ENCODE measurements at places on chromosomes 2 and 18.

GRCh38 chr2:221562226-221562625 lies 9.9 kb downstream of the EPHA4 start:
- DNase-seq: no peak

DNA sequence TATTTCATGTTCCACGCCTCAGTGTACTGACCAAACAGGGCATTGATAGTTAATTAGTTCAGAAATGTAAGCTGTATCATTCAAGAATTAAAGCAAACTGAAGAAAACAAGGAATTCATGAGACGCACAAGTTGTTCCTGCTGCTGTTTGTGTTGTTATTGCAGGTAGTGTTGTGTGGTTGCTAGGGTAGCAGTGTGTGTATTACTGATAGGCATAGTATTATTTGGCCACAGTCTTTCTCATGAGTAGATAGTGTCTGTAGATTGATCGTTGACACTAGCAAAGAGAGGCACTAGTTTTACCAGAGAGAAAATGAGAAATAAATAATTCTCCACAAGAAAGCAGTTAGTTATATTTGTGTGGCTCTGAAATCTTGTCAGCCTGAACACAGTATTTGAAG lies 548.6 kb downstream of the LRP1B start:
- no peak for DNase-seq

- DNase-seq: no peak
These were observed 541.2 kb upstream of the POU3F3 start for GRCh38 chr2:104312684-104313083.

DNA sequence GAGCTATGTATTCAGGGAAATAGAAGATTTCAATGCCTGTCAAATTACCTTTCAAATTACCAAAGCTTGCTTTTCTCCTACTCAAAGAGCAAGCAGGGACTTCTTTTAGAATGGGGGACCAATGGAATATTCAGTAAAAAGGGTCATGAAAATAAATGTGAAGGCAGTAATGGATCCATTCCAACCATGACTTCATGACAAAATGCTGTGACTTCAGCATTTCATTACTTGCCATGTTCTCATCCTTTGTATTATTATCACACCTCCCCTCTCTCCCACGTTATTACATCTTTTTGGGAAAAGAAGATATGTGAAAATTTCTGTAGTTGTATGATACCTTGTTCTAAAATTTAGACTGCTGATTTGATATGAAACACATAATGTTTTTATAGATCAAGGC lies 864.0 kb upstream of the FSHR start:
- DNase-seq: peak; percentile 11

- DNase-seq: no peak
These were observed 146.0 kb upstream of the SERTAD2 start for GRCh38 chr2:64799592-64800252.

GRCh38 chr18:21979171-21979560 lies 190.2 kb upstream of the GATA6 start:
- DNase-seq: no peak

- DNase-seq: peak; percentile 91
These were observed 10.2 kb upstream of the IMP4 start for GRCh38 chr2:130332271-130333073.

Measured in eye (tissue), 1 donor.